ENCODE measurements at places on chromosomes 16 and 17.

DNA sequence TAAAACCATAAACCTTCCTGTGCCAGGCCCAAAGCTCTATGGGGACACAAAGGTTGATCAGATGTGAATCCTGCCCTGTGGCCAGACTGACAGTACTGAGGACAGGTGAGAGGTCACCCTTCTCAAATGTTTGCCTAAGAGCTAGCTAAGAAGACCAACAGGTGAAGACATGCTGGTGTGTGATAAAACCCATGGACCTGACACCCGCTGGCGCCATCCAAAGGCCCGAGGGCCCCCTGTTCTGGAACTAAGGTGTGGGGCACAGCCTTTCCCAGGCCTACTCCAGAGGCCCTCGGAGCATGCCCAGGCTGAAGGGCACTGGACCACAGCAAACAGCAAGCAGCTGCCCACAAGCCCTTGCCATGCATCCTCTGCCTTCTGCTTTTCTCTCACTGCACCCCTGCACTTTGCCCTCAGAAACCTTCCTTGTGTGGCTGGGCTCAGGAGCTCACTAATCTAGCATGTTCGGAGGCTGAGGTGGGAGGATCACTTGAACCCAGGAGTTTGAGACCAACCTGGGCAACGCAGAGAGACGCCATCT is 5.2 kb upstream of the CDK3 start:
- DNase-seq = no peak

DNA sequence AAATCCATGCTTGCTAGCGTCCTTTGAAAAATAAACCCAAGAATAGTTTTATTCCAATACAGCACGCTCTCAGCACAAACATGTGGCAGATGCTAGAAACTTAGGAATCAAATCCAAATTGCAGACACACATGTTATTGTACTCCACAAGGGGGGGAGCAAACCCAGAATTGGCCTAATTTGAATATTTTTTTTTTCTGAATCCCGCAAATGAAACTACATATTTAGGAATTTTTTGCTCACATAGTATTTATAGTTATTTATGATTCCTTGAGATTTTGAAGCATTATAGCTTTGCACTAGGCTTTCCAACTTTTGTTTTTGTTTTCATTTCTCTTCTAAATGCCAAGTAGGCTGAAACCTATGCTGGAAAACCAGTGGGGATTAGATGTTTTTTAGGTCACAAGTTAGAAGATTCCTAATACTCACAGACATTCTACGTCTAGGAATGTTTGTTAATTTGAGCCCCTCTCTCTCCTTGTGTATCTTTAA is 59.3 kb upstream of the CDH11 start:
- no peak for DNase-seq

DNA sequence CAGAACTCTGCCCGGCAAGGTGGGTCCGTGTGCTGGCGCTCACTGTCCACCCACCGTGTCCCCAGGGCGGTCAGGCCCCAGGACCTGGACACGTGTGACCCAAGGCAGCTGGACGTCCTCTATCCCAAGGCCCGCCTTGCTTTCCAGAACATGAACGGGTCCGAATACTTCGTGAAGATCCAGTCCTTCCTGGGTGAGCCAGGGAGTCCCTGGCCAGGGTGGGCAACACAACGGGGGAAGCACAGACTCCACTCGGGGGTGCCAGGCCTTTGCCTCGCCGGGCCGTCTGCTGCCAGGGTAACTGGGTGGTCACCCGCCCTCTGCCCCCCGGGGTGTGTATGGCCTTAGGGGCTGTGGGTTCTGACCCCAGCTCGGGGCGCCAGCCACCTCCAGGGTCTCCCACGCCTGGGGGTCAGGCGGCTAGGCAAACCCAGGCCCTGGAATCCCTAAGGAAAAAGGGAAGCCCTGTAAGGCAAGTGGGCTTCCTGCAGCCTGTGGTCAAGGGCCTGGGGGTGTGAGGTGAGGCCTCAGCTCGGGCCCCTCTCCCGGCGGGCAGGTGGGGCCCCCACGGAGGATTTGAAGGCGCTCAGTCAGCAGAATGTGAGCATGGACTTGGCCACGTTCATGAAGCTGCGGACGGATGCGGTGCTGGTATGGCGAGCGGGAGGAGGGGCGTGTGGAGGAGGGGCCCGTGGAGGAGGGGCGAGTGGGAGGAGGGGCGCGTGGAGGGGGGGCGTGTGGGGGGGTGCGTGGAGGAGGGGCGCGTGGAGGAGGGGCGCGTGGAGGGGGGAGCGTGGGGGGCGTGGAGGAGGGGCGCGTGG is 6.5 kb downstream of the MSLN start:
- DNase-seq = no peak

GRCh38 chr16:84482001-84482891 is 22.2 kb downstream of the MEAK7 start:
- DNase-seq = no peak

DNA sequence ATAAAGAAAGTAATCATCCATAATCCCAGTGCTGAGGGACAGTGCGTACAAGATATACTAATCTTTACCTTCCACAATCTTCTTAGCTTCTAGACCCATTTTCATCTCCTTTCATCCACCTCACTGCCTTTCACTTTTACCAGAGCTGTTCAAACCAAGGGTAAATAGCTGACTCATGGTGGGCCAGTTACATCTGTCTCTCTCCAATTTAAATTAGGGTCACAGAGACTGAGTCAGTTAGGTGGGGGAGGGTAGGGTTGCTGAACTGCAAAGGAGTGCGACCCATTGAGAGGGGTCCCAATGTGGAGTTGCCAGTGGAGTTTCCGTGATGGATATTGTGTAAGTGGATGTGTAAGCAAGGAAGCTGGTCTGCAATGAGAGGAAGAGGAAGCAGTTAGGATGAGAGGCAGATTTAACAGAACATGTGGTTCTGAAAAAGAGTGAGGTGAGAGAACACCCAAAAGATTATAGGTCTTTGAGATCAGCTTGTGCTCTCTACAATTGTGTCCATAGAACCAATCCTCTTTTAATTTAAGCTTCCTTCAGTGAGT is 83.5 kb downstream of the GP2 start:
- DNase-seq = no peak

DNA sequence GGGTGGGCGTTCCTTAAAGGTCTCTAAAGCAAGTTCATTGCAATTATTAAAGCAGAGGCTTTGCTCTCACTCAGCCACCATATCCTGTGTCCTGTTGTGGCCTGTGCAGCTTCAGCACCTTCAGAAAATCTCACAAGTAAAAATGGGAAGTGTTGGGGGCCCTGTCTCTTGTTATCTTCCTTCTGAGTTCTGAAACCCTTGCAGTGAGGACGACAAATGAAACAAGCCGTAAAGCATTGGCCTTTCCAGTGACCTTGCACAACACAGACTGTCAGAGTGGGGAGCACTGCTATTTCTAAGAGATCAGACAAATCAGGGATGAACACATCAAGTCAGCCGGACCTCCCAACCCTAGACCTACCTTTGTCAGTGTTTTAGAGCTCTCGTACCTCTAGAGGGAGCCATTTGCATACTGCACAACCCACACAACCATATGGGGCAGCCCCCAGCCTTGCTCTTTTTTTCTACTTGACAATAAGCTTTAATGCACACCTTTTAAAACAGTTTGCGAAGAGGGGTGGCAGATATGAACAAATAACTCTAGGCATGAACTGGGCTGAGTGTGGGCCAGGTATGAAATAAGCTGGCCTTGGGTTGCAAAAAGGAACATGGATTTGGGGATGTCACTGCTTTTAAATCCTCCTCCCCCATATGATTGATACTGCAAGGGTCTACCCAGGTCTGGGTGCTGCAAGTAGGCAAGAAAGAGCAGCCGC is 89.8 kb downstream of the KATNIP start:
- DNase-seq = no peak
